ENCODE measurements at places on chromosomes 11 and 22. TPM values are rescaled to one million over a fixed set of nuclear protein-coding genes. Genes with fewer than 3 reads are reported as not detected.

The SEC14L6 gene
- total RNA-seq: not detected

The RGL4 gene
- 11.7 TPM for total RNA-seq

The APOC3 gene
- total RNA-seq: not detected

The C11orf52 gene
- not detected for total RNA-seq

The INSC gene
- not detected for total RNA-seq

The XBP1 gene
- total RNA-seq: 177 TPM

The TP53AIP1 gene
- not detected for total RNA-seq

The C11orf97 gene
- total RNA-seq: not detected

The STK33 gene
- 0.34 TPM for total RNA-seq

DNA sequence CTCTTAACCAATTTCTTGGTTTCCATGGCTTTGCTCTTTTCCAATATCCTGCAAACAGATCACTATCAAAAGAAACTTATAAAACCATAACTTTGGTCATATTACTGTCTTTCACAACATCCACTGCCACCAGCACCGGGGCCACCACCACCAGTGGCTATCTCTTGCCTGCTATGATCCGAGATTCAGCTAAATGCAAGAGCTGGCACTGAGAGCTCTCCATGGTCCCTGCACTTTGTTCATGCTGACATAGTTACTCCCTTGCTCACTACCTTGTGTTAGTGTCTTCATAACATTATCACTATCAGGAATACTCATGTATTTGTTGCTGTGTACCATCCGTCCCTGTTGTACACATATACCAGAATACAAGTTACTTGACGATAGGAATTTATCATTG, 299.0 kb downstream of the ETS1 start:
- DNase-seq: no peak

- DNase-seq: no peak
These were observed 17.0 kb downstream of the HMGXB4 start for GRCh38 chr22:35274154-35274871.

- DNase-seq: no peak
These were observed 24.4 kb upstream of the FBLN1 start for GRCh38 chr22:45478108-45478771.

DNA sequence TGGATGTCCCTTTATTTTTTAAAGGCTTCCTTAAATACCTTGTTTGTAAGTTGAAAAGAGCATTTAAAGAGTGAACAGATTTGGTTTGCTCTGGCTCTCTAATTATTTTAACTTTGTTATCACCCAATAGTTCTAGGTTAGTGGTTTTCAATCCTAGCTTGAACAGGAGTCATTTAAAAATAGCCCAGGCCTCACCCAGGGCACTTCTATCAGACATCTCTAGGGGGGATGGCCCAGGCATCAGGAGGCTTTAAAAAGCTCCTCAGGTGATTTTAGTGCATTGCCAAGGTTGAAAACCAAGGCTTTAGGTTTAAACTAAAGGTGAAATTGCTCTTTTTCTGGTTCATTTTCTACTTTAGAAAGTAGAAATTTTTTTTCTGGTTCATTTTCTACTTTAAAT, 8.3 kb downstream of the CAT start:
- no peak for DNase-seq

- no peak for DNase-seq
These were observed 72.0 kb upstream of the MTNR1B start for GRCh38 chr11:92897487-92897886.

- DNase-seq: no peak
These were observed 47.1 kb downstream of the ADM start for GRCh38 chr11:10351765-10352641.

DNA sequence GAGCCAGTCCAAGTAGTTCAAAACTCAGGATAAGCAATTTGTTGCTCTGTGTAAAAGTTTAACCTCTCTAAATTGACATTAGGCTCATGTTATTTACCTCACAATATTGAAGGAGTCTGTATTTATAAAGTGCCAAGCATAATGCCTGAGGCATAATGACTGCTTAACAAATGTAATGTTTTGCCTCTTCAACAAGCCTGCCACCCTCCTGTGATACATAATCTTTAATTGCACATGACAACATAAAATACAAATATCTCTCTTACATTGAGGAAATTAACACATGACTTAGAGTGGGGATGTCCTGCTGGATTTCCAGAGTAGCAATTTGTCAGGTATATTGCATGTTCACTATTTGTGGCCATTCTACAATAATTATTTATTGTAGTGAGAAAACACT, 469.2 kb upstream of the ANO5 start:
- no peak for DNase-seq

DNA sequence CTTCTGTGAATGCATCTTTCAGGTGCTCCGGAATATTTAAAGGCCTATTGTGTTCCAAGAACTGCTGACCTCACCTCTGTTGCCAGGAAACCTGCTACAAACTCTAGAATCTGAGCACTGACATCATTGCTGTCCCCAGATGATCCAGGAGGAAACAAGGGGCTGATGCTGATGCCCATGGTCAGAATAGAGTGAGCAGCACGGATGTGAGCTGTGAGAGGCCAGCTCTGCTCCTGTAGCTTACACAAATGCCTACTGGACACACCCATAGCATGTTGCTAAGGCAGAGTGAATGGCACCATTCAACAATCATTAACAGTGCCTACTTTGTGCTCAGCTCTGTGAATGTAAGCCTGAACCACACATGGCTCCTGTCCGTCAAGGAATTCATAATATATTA, 276.7 kb upstream of the API5 start:
- DNase-seq: no peak

- no peak for DNase-seq
These were observed 62.0 kb downstream of the FZD4 start for GRCh38 chr11:86893235-86893634.

GRCh38 chr11:47003180-47003877, 66.8 kb downstream of the CSTPP1 start:
- DNase-seq: no peak

- no peak for DNase-seq
These were observed 130.3 kb upstream of the ARHGAP42 start for GRCh38 chr11:100556781-100557180.

GRCh38 chr11:67662142-67662834, 11.8 kb upstream of the ACY3 start:
- DNase-seq: no peak

DNA sequence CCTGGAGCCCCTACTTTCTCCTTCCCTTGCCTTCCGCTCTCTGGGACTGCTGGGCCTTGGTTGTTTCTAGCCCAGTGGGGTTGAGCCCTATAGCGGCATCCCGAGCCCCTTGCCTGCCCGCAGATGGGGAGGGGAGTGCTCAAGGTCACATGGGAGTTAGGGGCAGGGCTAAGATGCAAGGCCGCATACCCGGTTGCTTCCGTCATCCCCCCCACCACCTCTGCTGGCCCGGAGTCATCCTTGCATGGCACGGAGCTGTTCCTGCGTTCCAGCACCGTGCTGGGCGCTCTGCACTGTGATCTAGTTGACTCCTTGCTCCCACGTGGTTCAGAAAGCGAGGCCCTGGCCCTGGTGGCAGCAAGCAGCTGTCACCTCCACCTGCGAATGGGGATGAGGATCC, 18.0 kb downstream of the FLRT1 start:
- DNase-seq: no peak

- DNase-seq: no peak
These were observed 1.1 kb downstream of the PLAAT5 start for GRCh38 chr11:63489879-63490278.

DNA sequence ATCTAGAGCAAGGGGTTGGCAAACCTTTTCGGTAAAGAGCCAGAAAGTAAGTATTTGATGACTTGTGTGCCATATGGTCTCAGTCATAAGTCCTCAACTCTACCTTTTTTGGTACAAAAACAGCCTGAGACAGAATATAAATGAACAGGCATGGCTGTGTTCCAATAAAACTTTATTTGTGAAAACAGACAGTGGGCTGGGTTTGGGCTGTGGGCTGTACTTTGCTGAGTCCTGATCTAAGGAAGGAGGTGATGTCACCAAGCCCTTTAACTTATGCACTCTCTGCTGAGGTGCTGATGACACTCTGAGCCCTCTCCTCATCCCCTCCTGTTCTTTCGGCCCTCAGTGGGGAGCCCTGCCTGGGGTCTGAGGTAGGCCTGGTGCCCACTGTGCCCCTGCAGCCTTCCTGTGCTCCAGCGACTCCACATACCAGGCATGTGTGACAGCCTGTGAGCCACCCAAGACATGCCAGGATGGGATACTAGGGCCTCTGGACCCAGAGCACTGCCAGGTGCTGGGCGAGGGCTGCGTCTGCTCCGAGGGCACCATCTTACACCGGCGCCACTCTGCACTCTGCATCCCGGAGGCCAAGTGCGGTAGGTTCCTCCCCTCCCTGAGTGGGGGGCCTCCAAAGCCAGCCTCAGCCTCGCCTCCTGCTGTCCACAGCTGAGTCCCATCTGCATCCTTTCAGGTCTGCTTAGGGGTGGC, 85.9 kb upstream of the MYOD1 start:
- DNase-seq: no peak

DNA sequence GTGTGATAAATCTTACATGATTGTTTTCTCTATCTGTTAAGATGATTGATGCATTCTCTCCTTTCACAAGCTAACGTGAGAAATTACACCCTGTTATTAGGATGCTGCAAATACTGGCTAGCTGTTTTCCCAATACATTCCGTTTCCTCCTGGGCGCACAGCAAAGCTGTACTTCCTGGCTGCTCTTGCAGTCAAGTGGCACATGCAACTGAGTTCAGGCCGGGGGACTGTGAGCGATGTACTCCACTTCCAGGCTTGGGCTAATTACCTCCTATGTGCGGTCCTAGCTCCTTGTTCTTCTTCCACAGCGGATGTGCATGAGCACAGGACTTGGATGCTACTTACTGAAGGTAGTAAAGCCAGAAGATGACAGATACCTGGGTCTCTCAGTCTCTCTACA, 234.9 kb upstream of the SESN3 start:
- DNase-seq: no peak

- DNase-seq: no peak
These were observed 1112.4 kb upstream of the CNTN5 start for GRCh38 chr11:97908354-97908753.

- no peak for DNase-seq
These were observed at the start of gene PLA2G3 for GRCh38 chr22:31139866-31140716. TSS of gene PLA2G3 (minus strand) at chr22:31140508. CDS start at chr22:31140354, 154 bp downstream.

GRCh38 chr11:114784216-114784615, 105.9 kb downstream of the NXPE2 start:
- no peak for DNase-seq

GRCh38 chr11:78555592-78555991, 19.1 kb downstream of the NARS2 start:
- no peak for DNase-seq

Data from activated T-helper 1 cell treated with anti-CD3 and anti-CD28 coated beads, Interleukin-12 subunit alpha, Interleukin-12 subunit beta, Interleukin-2, Interleukin-4 antibody, amounts not matched to agents 30 ng/mL and 10 ng/mL and 1 ng/mL, durations not matched to agents 14 hours and 24 hours and 36 hours (primary cell).